ENCODE measurements at places on chromosomes 3 and 15. TPM values are rescaled to one million over a fixed set of nuclear protein-coding genes. Genes with fewer than 3 reads are reported as not detected.

The ASB14 gene
- 0.40 TPM for total RNA-seq

The PRR23E gene
- total RNA-seq, result not detected

The ROPN1B gene
- 0.92 TPM for total RNA-seq

The IGF1R gene
- 73.9 TPM for total RNA-seq

The DLL4 gene
- total RNA-seq, result not detected

The CCR3 gene
- total RNA-seq, result 0.17 TPM
